Tongue (tissue), 3 donors: ENCODE measurements at places on chromosomes 1 and 21.

GRCh38 chr1:75632350-75632949 lies 21.5 kb upstream of the SLC44A5 start:
- peak; percentile 52 for DNase-seq

DNA sequence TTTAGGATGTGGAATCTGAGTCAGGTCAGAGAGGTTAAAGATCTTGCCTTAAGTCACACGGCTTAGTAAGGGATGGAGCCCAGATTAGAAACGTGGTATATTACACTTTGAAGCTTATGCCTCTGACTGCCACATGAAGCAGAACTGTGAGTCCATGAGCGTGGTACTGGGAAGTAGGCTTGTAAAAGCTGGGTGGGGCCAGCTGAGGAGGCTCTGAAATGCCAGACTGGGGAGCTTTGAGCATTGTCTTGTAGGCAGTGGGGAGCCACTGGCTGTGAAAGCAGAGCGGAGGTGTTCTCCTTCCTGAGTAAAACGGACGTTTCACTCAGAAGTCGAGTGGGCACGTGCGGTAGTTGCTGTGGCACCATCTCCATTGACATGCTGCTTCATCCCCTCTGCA lies 72.6 kb upstream of the USP24 start:
- DNase-seq: no peak

GRCh38 chr1:213415691-213416380 lies 364.8 kb downstream of the RPS6KC1 start:
- no peak for DNase-seq

DNA sequence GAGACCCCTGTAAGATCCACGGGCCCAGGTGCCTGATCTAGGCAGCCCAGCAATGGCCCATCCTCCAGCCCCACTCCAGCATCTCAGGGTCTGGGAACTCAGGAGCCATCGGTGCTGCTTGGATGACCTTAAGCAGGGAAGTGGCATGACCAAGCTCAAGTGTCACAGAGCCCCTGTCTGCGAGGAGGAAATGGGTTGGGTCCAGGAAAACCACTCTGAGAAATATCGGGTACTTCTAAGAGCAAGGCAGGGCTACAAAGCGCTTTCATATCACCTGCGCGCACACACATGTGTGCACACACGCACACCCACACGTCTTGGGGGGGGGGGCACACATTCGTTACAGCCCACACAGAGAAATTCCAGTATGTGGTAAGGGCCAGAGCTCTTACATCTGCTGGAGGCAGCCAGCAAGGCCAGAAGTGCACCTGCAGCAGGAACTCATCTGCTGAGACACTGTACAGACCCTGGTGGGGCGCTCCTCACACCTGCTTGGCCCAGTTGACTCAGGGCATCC lies 32.6 kb upstream of the SPOCD1 start:
- no peak for DNase-seq

GRCh38 chr1:93029317-93029716 lies 49.8 kb upstream of the MTF2 start:
- DNase-seq: no peak

- no peak for DNase-seq
Observed at GRCh38 chr1:193939585-193939984, 753.2 kb upstream of the B3GALT2 start.

DNA sequence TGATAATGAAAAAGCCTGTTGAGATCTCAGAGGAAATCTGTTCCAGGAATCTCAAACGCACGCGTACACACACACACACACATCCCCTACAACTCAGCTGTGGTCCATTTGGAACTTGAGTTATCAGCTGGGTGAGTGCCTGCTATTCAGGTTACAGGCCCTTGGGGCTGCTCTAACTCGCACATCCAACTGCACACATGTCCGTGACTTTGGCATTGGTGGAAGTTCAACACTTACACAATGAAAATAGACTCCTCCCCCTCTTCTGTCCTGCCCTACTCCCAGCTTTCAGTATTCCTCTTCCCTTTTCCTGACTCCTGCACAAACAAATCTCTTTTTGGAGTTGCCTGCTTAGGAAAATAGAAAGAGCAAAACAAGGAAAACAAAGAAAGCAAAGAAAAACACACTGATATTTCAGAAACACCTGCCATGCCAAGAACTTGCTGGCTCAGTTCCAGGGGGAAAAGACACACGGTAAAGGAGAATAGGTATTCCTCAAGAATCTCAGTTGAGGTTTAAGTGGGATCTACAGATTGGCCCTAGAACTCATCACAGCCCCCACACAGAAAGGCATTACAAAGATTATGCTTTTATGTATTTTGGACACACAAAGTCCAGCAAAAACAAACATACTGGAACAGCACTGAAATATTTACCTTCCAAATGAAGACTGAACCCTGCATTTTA lies 140.9 kb downstream of the TGFBR3 start:
- DNase-seq: peak; percentile 93

- DNase-seq: no peak
Observed at GRCh38 chr1:54272134-54272533, 72.2 kb downstream of the MRPL37 start.

GRCh38 chr21:27555996-27556395 lies 589.1 kb upstream of the ADAMTS5 start:
- no peak for DNase-seq

- no peak for DNase-seq
Observed at GRCh38 chr21:40049931-40050290, 182.7 kb downstream of the PCP4 start.

- no peak for DNase-seq
Observed at GRCh38 chr1:67754526-67754920, 69.5 kb downstream of the GADD45A start.

DNA sequence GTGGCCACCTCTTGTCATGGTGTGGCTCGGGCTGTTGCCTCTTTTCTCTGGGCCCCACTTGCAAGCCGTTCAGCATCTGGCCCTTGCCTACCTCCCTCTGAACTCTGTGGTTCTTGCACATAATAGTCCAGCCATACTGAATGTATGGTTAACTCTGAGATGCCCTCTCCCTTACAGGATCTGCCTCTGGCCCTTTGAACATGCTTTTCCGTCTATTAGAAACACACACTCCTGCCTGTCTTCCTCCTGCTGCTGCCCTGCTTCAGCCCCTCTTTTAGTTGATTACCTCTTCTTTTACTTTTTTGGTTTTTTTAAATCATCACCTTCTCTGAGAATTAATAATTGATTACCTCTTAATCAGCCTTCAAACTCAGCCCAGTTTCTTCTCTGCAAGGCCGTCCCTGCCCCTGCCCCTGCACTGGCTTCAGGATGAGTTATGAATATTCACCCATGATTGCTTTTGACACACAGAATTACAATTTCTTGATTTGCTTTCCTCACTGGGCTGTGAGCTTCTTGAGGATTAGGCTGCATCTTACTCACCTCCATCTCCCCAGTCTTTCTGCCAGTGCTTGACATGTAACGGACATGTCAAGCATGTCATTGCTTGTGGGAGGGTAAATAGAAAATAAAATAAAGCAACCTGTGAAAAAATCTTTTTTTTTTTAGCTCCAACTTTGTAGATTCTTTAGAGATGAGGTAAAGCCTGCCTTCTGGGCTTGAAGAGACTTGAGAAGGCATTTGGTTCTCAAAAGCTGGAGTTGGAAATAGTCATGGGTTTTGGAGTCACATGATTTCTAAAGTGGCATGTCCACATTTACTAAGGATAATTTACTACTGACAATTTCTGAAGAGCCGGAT lies 158.3 kb downstream of the PLXNA2 start:
- DNase-seq: peak; percentile 72

DNA sequence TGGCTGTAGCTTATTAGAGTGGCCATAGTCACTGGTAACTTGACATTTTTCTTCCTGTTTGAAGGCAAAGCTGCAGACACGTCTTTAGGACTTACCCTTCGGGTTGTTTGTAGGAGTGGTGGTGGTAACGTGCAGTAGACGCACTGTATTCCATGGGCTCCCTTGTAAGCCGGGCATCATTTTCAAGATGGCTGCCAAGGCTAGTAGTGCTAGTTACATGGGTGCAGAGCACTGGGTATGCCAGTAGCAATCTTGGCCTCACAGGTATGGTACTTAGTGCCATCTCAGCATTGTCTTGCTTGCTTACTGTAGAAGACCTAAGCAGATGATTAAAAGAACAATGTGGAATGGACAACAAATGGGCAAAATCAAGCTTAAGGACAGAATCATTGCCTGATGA lies 1.9 kb downstream of the YBX1 start:
- no peak for DNase-seq

- DNase-seq: no peak
Observed at GRCh38 chr1:44314452-44314851, 40.6 kb downstream of the ERI3 start.

DNA sequence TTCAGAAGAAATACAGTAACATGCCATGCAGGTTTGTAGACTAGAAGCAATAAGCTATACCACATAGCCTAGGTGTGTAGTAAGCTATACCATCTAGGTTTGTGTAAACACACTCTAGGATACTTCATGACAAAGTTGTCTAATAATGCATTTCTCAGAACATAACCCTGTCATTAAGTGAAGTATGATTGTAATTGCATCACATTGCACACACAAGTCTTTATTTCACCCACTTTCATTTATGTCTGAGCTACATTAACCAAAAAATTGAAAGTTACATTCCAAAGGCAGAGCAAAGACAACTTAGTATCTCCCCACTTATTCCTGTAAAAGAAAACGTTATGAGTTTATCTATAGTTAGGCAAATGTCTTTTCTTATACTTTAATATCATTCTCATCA lies 64.5 kb upstream of the ATF3 start:
- no peak for DNase-seq

GRCh38 chr1:243315893-243316292 lies 60.1 kb downstream of the SDCCAG8 start:
- peak; percentile 15 for DNase-seq

GRCh38 chr1:98005326-98006010 lies 84.6 kb upstream of the DPYD start:
- DNase-seq: no peak

- no peak for DNase-seq
Observed at GRCh38 chr1:179831852-179832699, 45.5 kb downstream of the TOR1AIP2 start.

GRCh38 chr21:46455575-46456385 lies 2.9 kb upstream of the DIP2A start:
- peak; percentile 58 for DNase-seq

DNA sequence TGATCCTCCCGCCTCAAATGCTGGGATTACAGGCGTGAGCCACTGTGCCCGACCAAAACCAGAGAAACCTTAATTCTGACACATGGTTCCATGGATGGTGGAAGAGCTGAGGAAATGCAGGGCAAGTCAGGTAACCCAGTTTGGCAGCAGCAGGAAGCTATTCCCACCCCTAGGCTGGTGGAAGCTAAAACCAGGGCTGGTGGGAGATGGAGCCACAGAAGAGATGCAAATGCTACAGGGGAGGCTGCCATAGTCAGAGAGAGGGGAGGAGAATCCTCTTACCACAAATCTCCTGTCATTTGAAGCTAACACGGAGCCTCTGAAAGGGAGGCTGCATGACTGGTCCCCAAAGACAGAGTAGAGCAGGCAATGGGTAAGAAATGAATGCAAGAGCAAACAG lies 4.1 kb upstream of the CDC42BPA start:
- no peak for DNase-seq

DNA sequence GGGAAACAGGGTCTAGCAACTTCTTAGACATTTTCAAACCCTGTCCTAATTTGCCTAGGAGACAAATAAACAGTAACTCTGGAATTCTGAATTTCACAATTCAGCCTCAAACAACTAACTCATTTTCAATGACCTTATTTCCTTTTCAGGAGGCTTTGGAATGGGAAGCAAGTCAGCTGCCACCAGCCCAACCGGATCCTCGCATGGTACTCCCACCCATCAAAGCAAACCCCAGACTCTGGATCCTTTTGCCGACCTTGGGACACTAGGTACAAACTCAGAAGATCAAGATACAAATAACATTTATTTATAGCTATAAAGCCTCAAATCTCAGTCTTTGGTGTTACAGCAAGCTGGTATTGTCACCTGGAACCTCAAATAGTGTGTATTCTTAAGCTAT lies 18.9 kb upstream of the LEPR start:
- no peak for DNase-seq

- DNase-seq: peak; percentile 25
Observed at GRCh38 chr1:29338908-29339575, 102.7 kb downstream of the PTPRU start.

- DNase-seq: no peak
Observed at GRCh38 chr1:215792446-215792845, 225.3 kb downstream of the KCTD3 start.

DNA sequence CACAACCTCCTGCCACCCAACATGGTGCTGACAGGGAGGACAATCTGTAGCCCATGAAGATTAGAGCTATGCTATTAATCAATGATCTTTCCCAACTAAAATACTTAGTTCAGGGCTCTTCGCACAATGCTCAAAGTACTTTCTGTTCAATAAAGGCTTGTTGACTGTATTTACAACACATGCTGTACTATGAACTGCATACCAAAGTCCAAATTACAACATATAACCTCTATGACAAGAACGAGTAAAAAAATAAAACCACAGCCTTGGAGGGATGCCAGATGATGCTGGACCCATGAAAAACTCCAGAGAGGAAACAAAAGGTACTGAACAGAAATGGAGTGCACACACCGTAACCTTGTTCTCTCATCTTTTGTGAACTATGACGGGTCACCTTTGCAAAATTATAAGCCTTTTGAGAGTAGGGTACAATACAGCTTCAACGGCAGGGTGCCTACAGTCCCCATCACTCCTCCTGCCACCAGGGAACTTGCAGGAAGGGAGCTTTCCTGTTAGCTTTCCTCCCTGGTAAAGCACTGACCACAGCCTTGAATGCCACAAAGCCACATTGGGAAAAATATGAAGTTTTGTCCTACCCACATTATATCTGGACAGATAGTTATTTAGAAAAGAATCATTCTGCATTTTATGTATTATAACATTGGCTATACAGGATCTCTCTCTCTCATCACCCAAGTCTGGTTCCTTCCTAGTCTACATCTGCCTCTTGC lies 175.6 kb downstream of the NRIP1 start:
- DNase-seq: no peak

DNA sequence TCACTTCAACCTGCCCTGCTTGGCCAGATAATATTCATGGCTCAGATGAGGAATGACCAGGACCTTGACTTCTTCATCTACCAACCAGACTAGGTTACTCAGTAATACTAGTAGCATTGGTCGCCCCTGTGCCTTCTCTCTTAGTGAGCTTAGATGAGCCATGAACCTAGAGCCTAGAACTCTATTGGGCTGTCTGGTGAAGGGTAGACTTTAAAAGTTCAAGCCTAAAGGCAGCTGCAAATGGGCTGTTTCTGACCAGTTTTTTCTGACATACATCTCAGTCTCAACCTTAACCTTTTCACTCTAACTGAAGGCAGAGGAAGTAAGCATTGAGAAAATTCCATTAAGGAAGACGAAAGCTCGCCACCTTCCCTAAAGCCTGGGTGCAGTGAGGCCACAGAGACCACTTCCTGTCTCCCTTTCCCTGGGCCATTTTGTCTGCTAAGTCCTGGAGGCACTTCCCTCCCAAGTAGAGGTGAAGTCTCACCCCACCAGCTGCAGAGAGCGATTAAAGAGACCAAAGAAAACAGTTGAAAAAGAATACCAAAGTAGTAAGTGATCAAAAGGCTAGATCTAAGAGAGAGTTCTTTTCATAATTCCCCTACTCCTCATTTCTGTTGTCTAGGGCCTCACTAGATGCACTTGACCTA lies 53.3 kb downstream of the MTR start:
- DNase-seq: no peak

- peak; percentile 20 for DNase-seq
Observed at GRCh38 chr21:37159053-37159776, 86.2 kb downstream of the TTC3 start.
